ENCODE measurements at places on chromosomes 2 and 18.

GRCh38 chr2:46296840-46297545 lies at the start of gene EPAS1:
Gene EPAS1, plus strand, starts transcription at chr2:46297407. Its CDS starts 505 bp downstream, at chr2:46297912.
- DNase-seq = peak; percentile 71

DNA sequence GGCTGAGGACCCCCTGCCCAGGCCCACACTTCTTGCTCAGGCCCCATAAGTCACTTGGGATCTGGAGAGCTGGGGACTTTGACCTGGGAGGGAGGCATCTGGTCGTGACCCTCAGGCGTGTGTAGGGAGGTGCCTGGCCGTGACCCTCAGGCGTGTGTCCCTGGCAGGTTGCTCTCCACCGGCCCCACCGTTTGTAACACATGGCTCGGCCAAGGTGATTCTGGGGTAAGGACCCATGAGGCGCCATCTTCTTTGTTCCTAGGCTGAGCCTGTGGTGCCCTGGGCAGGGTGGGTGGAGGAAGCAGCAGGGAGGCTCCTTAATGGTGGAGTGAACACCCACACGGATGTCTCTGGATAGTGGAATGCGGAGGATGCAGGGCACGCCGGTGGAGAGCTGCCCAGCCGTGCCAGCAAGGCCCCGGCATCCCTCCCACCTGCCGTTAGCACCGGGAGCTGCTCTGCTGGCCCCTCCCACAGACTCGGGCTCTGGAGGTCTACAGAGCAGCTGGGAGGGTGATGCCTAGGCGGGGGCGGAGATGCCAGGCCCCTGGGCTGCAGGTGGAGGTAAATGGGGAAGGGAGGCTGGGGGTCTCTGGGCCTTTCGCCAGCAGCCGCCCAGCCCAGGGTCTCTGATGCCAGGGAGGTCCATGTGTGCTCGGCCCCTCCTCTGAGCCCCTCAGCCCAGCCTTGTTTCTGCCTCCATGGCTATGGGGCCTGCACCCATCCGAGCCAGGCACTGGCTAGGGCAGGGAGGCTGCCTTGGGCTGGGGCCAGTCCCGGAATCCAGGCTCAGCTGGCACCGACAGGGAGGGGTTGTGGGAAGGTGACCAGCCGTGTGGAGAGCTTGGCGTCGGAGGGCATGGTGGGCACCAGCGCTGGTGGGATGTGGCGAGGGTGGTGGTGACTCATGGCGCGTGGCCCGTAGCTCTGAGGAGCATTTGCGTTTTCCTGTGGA lies 1.1 kb upstream of the GAL3ST2 start:
- DNase-seq = no peak

DNA sequence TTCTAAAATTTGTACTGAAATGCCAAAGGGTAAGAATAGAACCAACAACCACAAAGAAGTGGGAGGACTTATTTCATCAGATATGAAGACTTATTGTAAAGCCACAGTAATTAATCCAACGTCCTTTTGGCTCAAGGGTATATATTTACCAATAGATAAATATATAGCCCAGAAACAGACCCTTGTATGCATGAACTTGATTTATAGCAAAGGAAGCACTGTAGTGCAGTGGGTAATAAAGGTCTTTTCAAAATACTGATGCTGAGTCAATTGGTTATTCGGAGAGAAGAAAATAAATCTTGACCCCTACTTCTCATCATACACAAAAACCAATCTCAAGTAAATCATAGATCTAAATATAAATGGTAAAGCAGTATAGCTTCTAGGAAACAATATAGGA lies 200.5 kb upstream of the ST6GAL2 start:
- no peak for DNase-seq

- no peak for DNase-seq
These were observed 10.8 kb upstream of the ITGA6 start for GRCh38 chr2:172416447-172417058.

- no peak for DNase-seq
These were observed 31.7 kb downstream of the CABLES1 start for GRCh38 chr18:23166891-23167541.

GRCh38 chr2:20429528-20429927 lies 17.3 kb upstream of the RHOB start:
- no peak for DNase-seq

DNA sequence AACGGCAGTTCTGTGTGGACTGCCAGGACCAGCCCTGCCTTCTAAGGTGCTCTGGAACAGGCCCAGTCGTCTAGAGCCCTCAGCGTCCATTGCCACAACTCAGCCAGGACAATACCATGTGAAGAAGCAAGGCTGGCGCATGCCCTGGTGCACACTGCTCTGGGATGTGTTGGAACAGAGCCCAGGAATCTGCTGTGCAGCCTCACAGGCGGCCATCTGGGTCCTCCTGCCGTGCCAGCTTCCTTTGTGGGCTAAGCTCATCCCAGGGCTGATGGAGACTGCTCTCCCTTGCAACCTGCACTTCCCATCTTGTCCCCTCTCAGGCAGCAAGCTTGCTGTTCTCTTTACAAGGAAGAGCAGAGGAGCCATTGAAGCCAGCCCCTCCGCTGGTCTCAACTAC lies 246.4 kb upstream of the PXDN start:
- no peak for DNase-seq

- DNase-seq = no peak
These were observed 95.1 kb upstream of the KLHL14 start for GRCh38 chr18:32867936-32868335.

DNA sequence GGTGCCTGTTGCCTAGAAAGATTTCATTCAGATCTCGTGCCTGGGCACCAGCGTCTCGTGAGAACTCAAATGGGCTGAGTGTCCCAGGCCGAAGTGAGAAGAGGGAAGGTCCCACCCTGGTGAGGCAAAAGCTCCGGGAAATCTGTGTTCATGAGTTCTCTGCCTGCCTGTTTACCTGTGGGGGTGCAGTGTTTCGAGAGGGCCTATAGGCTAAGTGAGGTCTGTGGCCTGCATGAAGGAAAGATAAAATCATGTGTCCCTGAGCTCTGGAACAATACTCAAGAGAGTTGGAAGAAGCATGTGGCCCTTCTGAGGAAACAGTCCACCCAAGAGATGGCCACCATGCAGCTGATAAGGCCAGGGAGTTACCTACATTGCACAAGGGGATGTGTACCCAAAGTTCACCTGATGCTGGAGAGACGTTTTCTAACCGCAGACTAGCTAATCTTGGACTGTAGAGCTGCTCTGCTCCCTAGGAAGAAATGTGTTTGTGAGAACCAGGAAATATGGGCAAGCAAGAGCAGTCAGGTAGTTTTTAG lies 63.5 kb upstream of the ST3GAL5 start:
- no peak for DNase-seq

DNA sequence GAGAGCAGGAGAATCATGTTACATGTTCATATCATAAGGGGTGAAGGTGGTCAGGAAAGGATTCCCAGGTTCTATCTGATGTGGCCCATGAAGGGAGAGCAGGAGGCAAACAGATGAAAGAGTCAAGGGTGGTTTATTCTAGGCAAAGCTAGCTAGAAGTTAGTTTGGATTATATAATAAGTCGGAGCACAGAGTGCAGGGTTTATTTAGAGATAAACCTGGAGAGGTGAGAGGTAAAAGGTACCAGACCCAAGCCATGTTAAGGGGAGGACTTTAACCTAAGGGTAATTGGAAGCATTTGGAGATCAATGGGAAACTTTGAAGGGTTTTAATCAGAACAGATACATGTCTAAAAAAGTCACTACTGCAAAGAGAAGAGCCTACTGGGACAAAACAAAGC lies 69.2 kb upstream of the LRATD1 start:
- no peak for DNase-seq

DNA sequence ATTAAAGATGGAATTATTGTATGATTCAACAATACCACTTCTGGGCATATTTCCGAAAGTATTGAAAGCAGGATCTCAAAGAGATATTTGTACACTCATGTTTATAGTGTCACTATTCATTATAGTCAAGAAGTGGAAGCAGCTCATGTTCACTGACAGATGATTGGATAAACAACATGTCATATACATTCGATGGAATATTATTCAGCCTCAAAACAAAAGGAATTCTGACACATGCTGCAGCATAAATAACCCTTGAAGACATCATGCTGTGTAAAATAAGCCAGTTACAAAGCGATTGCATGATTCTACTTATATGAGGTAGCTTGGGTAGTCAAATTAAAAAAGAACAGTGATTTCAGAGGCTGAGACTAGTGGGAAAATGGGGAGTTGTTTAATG lies 39.3 kb upstream of the PROKR1 start:
- DNase-seq = no peak

- DNase-seq = no peak
These were observed 285.0 kb upstream of the PARD3B start for GRCh38 chr2:204260162-204260877.

Data from activated T-helper 1 cell treated with Interleukin-2 at 50 U/mL for 16 hours (primary cell).